ENCODE measurements at places on chromosomes 11 and 22.

- no peak for DNase-seq
These were observed 36.5 kb downstream of the TOM1 start for GRCh38 chr22:35335936-35336781.

GRCh38 chr22:42742940-42743339, 22.3 kb upstream of the A4GALT start:
- DNase-seq, result no peak

- no peak for DNase-seq
These were observed 11.1 kb upstream of the PAMR1 start for GRCh38 chr11:35536470-35536869.

- peak; percentile 9 for DNase-seq
These were observed 125.5 kb downstream of the SIK3 start for GRCh38 chr11:116972691-116973090.

GRCh38 chr11:77036398-77036797, 2.2 kb downstream of the B3GNT6 start:
- no peak for DNase-seq

- peak; percentile 93 for DNase-seq
These were observed 55.3 kb downstream of the NFAM1 start for GRCh38 chr22:42376711-42377554.

- no peak for DNase-seq
These were observed 24.1 kb upstream of the SCN2B start for GRCh38 chr11:118200497-118200896.

GRCh38 chr11:122091835-122092234, 24.2 kb downstream of the BLID start:
- DNase-seq, result no peak

- no peak for DNase-seq
These were observed 22.2 kb upstream of the ACR start for GRCh38 chr22:50715776-50716175.

- DNase-seq, result no peak
These were observed 2.0 kb upstream of the LAYN start for GRCh38 chr11:111538407-111539114.

DNA sequence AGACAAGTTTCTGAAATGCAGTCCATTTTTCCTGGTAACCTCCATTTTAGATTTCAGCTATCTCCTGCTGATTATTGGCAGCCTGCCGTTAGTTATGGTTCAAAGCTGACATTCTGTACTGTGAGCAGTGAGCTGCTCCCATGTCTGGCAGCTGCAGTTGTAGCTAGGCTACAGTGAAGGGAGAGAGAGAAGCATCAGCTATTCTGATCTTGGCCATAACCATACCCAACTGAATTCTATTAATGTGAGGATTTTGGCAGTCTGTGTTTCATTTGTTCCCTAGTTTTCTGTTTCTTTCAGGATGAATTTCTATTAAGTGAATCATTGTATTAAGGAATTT, 33.4 kb downstream of the SIK2 start:
- DNase-seq, result peak; percentile 20

- peak; percentile 22 for DNase-seq
These were observed 52.8 kb downstream of the CYTH4 start for GRCh38 chr22:37334859-37335805.
